ENCODE measurements at places on chromosomes 2 and 18.

- no peak for DNase-seq
These were observed 8.7 kb downstream of the CAPG start for GRCh38 chr2:85401464-85401805.

DNA sequence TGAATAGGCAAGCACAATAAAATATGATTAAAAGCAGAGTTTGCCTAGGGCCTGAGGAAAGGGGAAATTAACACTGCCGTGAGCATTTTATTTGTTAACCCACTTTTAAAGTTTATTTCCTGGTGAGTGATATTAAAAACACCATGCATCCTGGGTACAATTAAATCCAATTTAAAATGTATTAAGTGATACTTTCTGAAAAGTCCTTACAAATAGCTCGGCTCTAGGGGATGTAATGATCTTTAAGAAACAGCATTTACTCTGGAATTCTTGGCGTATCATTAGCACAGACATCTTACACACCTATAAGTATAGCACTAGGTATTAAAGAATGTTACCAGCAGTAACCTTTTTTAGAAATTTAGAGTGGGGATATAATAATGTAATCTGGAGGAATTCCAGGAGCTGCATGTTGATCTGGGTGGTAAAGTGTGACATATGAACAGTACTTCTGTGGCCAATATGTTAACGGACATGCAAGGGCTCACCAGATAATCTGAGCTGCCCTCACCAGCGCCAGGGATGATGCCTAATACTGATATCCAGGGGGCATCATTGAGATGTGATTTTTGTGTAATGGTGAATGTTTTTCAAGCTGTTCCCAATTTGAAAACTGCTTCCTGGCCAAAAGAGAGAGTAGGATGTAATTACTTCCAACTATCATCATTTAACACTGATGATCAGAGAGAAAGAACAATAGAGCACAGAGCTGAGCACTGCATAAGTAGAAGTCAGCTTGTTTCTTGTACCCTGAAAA lies 235.9 kb downstream of the DSEL start:
- DNase-seq = no peak

GRCh38 chr18:61464551-61465142 lies 131.4 kb downstream of the CDH20 start:
- DNase-seq = no peak

DNA sequence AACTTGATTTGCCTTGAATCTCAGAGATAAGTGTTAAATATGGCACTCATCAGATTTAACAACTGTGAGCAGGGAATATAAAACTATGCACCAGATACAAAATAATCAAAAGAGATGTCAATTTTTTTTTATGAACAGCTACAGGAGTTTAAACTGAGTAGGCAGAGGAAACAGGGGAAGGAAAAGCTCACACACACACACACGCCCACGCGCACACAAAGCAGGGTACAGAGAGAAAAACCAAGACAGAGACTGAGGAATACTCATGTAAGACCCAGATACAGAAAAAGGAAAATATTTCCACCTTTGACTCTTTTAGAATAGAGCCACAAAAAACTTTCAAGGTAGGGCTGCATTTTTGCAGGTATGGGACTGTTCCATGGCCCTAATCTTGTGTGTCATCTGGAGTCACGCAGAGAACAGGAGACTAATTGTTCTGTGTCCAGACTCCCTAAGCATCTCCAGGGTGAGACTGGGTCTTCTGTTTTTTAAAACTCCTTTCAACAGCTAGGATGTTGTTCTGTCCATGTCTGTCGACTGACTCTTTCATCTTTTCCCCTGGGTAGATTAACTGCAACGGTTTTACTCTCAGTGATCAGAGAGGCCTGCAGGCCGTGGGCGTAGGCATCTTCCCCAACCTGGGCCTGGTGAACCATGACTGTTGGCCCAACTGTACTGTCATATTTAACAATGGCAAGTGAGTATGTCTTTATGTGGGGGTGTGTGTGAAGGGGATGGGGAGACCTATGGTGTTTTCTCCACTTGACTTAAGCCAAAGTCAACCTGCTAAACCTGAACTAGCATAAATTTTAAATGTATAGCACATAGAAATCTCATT lies 23.0 kb downstream of the SMYD1 start:
- DNase-seq = no peak

GRCh38 chr2:56940054-56940453 lies 756.3 kb downstream of the CCDC85A start:
- no peak for DNase-seq

GRCh38 chr2:53260568-53260967 lies 507.0 kb upstream of the CHAC2 start:
- DNase-seq = no peak

DNA sequence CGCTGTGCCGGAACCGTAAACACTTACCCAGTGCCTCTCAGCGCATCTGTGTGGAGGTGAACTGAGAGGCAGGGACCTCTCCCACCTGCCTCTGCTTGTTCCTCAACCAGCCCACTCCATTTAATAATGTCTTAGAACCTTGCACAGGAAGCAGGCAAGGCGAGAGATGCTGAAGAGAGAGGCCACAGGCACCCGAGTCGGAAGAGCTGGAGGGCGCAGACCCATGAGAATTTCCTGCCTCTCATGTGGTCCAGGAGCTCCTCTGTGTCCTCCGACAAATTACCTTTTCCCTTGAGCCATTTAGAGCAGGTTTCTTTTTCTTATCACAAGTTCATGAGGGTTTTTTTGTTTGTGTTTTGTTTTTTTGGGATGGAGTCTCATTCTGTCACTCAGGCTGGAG lies 4.9 kb upstream of the RFX8 start:
- no peak for DNase-seq

- no peak for DNase-seq
These were observed 115.6 kb downstream of the COLEC12 start for GRCh38 chr18:384897-385296.

DNA sequence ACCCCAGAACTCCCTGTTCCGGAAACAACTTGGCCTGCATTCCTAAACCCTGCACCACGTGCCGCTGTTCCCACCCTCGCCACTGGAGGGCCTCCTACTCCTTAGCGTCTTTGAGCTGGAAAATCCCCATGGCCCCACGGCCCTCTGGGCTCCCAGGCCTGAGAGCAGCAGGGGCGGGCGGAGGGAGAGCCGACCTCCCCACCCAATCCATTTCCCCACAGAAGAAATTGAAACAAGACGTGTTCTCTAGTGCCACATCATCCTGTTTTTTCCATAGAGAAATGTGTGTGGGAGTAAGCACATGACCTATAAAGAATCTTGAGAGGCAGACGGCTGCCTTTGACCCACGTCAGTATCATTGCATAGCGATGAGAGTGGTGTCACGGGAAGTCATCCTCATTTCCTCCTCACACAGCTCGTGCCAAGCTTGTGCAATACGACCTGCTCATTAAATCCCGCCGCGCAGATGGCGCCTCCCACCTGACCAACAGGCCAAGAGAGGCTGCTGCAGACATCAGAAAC lies 79.2 kb downstream of the LAMA1 start:
- no peak for DNase-seq

DNA sequence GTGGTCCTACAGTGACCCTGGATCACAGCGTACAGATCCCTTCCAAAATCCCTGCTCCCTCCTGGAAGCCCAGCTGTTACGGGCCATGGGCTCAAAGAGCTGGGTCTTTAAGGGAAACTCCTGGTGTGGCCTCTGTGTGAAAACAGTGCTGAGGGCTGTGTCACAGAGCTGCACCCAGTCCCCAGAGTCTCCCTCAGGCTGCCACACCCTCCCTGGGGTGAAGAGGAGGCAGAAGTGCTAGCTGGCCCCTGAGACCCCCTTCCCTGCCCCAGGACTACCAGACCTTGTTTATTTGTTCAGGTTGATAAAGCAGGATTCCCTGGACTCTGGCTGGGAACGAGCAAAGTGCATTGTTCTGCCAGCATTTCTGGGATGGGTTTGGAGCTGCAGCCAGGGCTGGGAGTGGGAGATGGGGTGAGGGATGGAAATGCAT lies 7.7 kb downstream of the ATOH8 start:
- no peak for DNase-seq

DNA sequence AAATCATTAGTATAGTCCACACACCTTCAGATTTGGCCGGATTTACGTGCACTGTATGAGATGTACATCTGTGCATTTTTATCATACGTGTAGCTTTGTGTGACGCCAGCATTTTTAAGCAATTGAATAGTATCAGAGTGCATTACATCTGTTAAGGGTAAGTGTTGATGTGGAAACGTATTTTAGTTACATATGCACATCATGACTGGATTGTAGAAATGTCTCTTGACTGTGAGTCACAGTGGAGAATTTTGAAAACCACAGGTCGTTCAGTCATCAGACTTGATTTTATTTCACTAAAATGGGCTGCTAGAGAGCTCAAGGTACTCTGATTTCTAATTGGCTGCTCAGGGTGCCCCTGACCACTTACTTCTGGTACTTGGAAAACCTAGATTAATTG lies 5.4 kb upstream of the GPBAR1 start:
- DNase-seq = no peak

DNA sequence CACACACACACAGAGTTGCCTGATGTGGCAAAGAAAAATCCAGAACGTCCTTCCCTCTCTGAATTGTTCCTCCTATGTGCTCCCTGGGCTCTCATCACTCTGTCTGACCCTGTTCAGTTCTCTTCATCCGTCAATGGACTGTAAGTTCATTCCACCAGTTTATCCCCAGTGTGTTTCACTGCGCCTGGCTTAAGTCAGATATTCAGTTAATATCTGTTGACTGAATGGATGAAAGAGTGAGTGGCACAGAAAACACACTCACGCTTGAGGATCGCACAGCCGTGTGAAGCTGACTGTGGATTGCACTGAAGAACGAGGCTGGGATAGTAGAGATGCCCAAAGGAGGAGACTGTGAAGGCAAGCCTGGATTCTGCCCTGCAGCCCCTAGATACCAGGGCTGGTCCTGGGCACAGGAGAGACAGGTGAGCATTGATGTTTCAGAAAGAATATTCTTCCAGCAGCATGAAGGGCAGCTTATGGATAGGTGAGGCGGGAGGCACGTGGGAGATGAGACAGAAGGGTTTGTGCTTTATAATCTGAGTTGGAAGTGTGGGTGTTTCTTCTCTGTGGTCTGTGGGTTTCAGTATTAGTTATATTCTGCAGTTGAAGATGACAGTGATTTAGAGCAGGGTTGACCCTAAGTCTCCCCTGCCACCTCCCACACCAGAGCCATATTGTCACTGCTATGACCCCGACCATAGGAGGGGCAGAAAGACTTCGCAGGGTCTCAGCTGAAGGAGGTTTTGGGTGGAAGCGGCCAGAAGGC lies 129.9 kb downstream of the SOCS6 start:
- no peak for DNase-seq

- DNase-seq = no peak
These were observed 10.7 kb downstream of the MRPL44 start for GRCh38 chr2:223967981-223968380.

DNA sequence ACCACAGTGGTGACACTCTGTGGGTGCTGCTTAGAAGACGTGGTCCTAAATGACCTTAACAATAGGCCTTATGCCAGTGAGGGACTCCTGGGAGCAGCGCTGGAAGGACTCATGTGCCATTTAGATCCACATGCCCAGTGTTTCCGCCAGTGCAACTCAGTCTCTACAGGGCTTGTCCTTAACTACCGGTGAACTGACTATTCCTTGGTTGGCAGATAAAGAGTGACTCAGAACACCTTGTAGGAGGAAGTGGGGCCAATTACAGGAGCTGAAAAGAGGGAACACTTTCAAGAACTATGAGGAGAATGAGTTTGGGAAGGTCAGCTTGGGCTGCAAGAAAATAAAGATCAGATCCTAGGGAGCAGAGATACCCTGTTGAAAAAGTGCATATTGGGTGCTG lies 1.8 kb upstream of the CDK5R2 start:
- no peak for DNase-seq

DNA sequence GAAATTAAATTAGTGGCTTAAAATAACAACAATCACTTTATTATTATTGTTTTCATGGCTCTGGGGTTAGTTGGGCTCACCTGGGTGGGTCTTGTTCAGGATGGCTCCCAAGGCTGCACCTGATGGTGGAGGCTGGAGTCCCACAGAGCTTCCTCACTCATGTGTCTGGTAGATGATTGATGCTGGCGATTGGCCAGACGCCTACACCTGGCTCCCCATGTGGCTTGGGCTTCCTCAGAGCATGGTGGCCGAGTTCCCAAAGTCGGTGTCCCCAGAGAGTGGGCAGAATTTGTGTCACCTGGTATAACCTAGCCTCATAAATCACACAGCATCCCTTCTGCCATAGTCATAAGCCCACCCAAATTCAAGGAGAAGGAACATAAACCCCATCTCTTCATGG lies 18.2 kb downstream of the DBI start:
- no peak for DNase-seq

GRCh38 chr2:8642366-8643068 lies 39.3 kb upstream of the ID2 start:
- no peak for DNase-seq

- no peak for DNase-seq
These were observed 119.2 kb downstream of the ETAA1 start for GRCh38 chr2:67516362-67516761.

- no peak for DNase-seq
These were observed 708.0 kb downstream of the TMEM182 start for GRCh38 chr2:103469800-103470199.

DNA sequence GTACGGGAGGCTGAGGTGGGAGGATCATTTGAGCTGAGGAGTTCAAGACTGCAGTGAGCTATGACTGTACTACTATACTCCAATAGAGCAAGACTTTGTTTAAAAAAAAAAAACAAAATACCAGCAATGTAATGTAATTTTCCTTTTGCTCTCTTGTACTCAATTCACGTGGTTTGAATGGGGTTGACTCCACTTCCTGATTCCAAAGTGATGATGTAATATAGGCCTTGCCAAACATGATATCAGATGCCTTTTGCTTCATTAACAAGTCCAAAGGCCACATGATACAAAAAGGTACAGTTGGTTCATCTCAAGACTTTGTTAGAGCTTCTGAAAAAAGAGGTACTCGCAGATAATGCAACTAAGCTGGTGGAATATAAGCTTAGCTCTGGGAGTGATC lies 321.8 kb downstream of the ZEB2 start:
- no peak for DNase-seq

DNA sequence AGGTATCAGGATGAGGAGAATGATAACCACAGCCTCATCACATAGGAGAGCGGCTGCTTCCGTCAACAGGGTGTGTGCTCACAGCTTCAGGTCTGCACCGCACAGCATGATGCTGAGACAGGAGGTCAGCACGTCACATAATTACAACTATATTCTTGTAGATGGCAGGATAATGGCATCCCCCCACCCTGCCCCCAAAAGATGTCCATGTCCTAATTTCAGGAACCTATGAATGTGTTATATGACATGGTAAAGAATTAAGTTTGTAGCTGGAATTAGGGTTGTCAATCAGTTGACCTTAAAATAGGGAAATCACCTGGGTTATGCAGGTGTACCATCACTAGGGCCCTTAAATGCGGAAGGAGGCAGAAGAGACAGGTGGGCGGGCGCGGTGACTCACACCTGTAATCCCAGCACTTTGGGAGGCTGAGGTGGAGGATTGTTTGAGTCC lies 73.9 kb downstream of the ARL4C start:
- DNase-seq = no peak

Data from cerebellar cortex (tissue), 1 donor.